ENCODE measurements at places on chromosomes 11 and 22.

DNA sequence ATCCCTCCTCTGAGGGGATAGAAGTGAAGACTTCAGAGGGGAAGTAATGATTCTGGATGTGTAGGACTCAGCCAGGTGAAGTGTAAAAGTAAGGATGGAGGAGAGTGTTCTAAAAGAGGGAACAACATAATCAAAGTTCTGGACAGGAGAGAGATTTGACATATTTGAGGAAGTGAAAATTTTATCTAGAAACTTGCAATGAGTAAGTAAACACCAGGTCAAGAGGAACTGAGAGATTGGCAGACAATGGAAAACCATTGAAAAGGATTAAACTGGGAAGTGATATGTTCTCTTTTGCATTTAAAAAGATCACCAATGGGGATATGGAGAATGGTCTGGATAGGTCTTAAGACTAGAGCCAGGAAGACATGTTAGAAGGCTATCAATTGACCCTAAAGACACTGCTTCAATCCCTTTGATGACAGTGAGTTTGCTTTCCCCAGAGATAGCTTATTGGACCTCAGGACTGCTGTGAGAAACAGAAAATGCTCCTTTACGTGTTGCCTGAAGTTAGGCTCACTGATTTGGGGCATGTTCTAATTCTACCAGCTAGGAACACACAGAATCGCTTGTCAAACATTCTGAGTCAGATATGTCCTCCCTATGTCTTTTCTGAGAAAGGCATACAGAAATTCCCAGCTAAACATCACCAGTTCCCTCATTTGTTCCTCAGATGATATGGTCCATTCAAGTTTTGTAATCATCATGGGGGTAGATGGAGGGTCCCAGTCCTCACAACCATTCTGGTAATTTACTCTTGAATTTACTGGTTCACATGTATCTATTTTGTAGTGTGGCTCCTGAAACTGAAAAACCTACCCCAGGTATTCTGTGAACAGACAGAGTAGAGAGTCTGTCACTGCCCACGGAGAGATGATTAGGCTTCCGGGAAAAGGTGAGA, 144.9 kb downstream of the MAML2 start:
- DNase-seq: no peak

- no peak for DNase-seq
Measured at GRCh38 chr11:44997566-44997965, 46.9 kb upstream of the TP53I11 start.

DNA sequence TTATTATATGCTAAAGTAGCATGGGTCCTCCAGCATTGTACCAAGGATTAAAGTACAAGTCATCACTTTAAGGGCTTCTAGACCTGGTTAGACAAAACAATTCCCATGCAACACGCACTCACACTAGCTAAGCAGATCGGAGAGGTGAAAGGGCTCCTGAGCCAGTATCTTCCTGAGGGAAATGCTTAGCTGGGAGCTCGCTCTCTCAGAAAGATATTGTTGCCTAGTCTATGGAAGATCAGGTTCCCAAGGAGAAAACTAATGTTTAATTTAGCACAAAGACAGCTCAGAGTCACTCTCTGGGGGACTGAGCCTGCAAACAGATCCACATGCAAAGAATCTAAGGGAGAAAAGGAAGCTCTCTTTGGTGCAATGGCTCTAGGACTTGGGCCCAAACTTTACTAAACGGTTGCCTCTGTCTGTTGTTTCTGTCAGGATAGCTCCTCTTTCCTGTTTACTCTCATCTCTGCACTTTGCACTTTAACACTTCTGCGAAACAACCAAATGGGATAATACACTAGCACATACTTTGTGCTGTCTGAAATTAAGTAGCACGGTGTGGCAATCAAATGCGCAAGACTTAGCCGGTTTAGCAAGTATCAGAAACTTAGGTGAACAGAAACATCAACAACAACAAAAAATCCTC, 10.7 kb downstream of the MAML2 start:
- no peak for DNase-seq

- DNase-seq: no peak
Measured at GRCh38 chr11:31725176-31725575, 85.9 kb downstream of the PAX6 start.

GRCh38 chr11:35623621-35624168, 5.4 kb downstream of the FJX1 start:
- DNase-seq: no peak

GRCh38 chr11:89452780-89453179, 38.4 kb downstream of the NOX4 start:
- DNase-seq: no peak

GRCh38 chr22:46969491-46969890, 207.0 kb downstream of the TBC1D22A start:
- DNase-seq: no peak

DNA sequence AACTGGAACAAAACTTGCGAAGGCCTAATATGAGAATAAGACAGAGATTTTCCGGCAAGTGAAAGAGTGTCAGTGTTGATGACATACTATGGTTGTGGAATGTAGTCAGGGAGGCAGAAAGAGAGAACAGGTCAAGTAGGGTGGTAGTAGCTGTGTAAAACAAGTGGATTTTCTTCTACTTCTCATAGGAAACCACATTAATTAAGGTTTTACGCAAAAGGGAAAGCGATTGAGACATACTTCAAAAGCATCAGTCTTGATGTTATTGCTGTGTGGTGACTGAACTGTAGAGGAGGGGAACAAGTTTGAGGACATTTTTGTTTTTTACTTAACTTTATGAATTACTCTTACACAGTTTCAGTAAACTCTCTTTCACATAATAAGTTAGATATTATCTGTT, 186.0 kb upstream of the CNTN5 start:
- no peak for DNase-seq

- no peak for DNase-seq
Measured at GRCh38 chr11:82639251-82639650, 94.4 kb downstream of the FAM181B start.

- no peak for DNase-seq
Measured at GRCh38 chr11:111697933-111698371, 68.2 kb downstream of the PPP2R1B start.

DNA sequence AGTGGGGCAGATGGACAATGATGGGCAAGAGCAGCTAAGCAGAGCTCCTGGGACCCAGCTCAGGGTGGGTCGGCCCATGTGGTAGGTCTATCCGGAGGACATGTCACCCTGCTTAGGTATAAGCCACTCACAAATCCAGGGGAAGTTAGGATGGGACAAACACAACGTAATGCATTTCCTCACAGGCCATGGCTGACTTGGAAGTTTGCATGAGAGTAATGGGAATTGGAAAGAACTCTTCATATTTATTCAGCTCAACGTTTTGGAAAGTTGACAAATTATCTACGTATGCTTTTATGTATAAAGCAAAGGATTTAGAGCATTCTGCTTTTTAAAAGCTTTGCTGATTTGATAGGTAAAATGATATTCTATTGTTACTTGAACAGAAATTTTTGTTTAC, 74.9 kb downstream of the SMCO4 start:
- no peak for DNase-seq

DNA sequence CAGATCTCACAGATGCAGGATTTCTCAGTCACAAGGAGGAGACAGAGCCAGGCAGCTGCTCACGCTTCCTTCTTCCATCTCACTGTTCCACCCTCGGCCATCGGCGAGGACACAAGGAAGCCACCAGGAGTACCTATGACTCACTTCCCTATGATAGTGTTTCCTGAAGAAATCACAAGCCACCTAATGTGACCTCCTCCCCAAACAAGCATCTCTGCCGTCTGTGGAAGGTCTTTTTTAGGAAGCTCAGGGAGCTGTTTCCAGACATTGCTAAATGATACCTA, 672.7 kb downstream of the TBC1D22A start:
- DNase-seq: no peak

DNA sequence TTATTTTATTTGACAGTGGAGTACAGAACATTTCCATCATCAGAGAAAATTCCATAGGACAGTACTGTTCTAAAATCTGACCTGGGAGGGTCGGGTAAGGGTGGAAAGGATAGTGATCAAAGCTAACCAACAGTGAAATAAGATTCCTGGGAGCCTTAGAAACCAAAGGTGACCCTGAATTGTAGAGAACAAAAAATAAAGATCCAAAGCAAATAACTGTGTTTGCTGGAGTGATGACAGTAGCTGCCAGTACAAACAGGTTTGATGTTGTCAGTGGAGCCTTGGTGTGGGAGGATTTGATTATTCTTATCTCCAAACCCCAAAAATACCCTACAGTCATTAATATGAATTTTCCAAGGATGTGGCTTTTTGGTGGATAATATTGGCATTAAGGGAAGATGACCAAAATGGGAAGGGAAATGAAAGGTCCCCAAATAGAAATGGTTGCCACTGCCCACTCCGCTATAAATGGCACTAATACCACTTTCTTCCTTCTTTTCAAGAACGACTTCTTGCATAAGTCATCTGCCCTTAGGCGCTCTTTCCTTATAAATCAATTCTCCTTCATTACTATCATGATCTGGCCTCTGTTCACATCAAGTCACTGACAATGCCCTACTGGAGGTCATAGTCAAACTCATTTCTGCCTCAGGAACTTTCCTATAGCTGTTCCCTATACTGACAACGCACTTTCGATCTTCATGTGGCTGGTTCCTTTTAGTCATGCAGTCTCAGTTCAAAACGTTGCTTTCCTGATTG, 44.4 kb downstream of the EHF start:
- no peak for DNase-seq

DNA sequence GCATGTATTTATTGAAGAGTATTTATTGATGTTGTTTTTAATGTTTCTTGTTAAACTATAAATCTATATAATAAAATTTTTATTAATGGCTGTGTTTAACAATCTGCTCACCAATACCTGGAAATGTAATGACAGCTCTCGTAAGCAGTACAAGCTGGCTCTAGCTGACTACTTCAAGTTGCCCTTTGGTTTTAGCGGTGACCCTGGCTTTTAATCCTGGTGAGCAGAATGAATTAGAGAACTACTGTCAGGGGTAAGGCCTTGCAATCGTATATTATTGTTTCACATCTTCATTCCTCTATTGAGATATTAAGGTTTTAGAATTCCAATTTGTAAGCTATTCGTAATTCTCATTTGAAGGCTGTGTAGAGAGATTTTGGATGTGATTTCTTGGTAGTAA, 372.2 kb downstream of the METTL15 start:
- no peak for DNase-seq

DNA sequence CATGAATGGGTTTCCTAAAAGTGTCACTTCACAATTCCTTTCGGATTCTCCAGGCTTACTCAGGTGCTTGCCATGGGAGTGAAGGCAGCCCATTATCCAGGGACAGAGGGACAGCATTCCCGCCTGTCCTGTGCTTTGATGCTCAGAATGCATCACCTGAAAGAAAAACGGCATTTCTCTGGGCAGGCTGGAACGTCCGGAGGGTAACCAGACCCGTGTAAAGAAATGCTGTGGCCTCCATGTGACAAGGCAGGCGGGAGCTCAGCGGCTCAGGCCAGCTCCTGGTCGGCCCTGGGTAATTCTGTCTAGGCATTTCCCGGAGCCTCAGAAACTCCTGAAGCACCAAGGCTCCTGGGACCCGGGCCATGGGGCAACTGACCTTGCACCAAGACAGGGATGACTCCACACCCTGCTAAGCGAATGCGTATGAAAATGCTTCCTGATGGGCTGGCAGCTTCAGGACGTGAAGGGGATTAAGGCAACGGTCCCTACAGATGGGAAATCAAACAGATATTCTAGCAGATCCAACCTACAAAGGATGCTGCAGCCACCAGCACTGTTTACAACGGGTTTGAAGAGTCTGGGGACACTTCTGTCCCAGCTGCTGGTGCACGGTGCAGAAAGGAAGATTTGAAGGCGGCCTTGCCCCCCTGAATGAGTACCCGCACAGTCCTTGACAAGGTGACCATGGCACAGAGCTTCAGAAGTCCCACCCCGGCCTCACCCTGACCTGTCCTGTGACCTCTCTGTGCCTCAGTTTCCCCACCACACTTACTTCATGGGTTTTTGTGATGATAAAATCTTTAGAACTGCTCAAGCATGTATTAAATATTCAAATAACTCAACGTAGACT, 13.6 kb upstream of the FGF3 start:
- DNase-seq: no peak

- DNase-seq: no peak
Measured at GRCh38 chr11:108224911-108225786, 2.3 kb downstream of the ATM start.

- no peak for DNase-seq
Measured at GRCh38 chr22:39155421-39155820, 2.9 kb upstream of the CBX7 start.

DNA sequence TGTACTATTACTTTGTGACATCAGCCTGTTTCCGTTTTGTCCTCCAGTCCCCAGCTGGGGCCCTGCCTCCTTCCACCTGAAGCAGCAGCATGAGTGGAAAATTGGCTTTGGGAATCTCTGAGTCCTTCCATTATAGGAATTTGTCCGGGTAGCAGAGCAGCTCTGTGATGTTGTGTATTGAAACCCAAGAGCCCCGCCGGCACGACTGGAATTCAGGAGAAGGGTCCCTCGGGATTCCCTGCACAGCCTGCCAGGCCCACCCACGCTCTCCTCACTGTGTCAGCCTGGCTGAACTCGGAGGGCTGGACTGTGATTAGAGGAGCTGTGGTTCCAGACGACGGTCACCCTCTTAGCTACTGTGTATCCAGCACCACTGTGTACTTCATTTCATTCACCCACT, 18.8 kb upstream of the TSPAN18 start:
- DNase-seq: no peak

GRCh38 chr22:17846326-17846992, 72.2 kb upstream of the BID start:
- DNase-seq: no peak

DNA sequence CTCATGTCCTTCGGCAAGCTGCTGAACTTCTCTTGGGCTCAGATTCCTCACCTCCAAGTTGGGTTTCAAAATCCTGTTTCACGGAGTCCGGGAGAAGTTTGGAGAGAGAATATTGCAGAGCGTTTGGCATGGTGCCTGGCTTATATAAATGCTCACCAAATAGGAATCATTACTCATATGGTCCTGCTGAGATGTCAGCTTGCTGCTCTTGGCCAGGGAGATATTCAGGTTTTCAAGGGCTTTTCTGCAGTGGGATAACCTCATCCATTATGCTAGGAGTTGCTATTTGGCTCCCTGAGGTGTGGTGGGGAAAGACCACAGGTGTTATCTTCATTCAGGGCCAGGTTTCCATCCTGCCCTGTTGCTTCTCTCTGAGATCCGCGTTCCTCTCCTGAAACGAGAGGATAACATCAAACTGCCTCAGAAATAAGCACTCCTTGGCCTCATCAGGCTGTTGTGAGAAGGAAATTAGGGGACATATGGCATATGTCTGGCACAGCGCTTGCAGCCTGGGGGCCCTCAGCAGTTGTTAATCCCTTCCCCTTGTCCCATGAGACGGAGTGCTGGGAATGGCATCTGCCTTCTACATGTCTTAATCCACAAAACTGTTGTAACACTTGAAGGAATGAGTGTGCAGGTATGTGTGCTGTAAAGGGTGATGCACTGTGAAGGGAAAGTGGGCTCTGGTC, 29.9 kb upstream of the ACER3 start:
- DNase-seq: no peak

- no peak for DNase-seq
Measured at GRCh38 chr11:78748918-78749690, 174.4 kb upstream of the NARS2 start.

Measured in HCT116 (cell line).